ENCODE measurements at places on chromosomes 2 and 18.

DNA sequence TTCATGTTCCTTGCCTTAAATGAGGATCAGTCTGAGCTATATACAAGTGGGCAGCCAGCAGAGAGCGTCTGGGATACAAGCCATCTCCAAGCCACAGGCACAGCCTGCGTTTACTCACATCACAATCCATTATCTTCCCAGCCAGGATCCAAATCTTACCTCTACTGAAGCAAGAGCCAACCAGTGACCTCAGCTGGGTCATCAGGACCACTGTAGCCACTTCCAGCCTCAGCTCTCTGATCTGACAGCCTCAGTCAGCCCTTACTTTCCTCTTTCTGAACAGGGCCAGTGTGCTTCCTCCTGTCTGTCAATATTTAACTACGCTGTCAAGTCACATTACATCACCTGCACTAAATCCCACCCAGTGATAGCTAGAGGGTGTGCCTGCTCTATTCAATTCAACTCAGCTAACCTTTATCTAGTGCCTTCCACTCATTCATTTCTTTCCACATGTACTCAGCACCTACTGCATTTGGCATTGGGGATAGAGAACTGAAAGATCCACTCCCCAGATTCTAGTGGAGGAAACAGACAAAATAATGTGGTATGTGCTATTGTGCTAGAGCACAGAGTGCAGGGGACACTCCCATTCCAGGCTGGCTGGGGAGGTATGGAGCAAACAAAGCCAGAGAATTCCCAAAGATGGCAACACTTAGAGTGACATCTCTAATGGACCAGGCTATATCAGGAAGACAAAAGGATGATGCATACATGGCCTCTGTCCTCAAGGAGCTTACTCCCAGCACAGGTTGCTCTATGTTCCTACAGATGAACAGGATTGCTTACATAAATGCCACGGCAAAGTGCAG is 146.5 kb downstream of the NCKAP5 start:
- DNase-seq, result no peak

DNA sequence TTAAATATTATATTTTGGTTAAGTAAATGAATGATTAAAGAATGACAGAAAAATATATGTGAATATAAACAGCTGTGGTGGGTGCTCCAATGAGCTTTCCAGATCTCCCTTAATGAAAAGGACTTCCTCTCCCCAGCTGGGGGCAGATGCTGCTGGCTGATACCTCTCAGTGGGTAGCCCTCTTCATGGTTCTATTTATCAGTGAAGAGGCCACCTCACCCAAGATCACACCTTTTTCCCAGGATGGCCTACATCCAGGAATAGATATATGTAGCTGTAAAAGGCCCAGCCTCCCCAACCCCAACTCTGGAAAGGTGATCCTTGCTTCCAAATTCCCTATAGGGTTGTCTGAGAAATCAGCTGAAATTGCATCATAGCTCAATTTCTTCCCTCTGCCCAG is 135.2 kb upstream of the ACVR2A start:
- no peak for DNase-seq

GRCh38 chr18:51069885-51070284 is 39.9 kb downstream of the SMAD4 start:
- no peak for DNase-seq

- DNase-seq, result no peak
Observed at GRCh38 chr2:152054593-152054992, 44.3 kb downstream of the CACNB4 start.

DNA sequence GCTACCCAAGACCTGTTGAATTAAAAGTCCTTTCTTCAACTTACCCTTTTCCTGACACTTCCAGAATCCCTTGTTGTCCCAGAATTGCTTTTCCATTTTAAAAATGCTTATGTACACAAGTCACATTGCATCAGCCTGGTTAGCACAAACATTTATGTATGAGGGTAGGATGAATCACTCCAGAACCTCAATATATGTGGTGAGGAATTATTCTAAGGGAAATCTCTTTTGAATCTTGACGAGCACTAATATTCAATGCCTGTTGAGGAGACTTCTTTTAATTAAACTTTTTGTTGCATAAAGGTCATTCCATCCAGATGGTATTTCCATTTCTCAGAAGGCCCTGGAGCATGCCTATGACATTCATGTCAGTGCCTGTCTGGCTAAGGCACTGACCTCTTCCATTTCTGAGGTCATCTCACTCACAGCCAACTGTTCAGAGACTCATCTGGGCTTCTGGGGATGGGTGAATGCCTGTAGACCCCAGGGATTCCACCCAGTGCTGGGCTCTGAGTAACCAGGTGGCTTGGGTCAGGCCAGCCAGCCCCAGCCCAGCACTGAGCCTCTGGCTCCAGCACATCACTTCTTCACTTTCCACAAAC is 28.2 kb downstream of the ACMSD start:
- DNase-seq, result no peak

- no peak for DNase-seq
Observed at GRCh38 chr2:45344502-45344901, 266.6 kb downstream of the SRBD1 start.

DNA sequence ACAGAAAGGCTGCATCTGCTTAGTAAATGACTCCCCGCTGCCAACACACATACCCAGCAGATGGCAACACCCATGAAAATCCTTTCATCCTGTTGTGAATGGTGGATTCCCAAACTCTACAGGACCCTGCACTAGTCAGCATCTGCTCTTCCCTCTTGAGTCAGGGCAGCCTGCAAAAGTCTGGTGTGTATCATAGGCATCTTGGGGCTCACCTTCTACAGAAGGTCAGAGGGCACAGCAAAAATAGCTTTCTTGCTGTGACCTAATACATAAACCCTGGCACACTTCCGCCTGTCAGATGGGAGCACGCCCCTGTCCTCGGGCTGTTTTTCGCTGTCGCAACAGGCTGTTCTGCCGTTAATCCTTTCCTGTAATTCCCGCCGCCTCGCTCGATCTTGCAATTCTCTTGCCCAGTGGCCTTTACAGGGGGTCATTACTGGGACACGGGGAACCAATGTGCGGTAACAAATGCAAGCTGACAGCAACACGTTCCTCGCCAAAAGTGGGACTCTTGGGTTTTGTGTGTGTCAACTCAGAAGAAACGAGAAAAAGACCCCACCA is 19.9 kb upstream of the SCYGR1 start:
- DNase-seq, result no peak

DNA sequence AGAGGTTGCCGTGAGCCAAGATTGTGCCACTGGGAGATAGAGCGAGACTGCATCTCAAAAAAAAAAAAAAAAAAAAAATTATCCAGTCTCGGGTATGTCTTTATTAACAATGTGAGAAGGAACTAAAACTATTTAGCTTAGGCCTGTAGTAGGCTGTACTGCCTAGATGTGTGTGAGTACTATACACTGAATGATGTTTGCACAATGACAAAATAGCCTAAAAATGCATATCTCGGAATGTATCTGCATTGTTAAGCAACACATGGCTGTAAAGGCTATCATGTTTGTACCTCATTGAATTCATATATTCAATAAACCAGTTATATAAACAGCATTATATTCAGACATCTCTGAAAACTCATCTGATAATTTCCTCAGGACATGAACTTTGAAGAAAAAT is 191.2 kb upstream of the SESTD1 start:
- no peak for DNase-seq

DNA sequence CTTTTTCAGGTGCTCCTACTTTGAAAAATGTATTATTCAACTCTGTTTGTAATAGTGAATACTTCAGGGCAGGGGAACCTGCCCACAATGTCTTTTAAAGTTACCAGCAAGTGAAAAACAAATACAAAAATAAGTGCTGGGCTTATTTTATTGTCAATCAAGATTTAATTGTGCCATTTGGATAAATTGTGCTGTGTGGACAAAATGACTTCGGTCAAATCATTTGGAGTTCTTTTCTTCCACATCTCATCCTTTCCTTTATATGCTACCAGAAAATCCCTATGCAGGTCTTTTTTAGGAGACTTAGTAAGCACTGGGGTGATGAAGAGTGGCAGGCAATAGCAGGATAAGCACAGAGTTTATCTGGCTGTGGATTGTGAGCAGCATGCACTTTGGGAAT is 63.9 kb downstream of the NYAP2 start:
- DNase-seq, result no peak

DNA sequence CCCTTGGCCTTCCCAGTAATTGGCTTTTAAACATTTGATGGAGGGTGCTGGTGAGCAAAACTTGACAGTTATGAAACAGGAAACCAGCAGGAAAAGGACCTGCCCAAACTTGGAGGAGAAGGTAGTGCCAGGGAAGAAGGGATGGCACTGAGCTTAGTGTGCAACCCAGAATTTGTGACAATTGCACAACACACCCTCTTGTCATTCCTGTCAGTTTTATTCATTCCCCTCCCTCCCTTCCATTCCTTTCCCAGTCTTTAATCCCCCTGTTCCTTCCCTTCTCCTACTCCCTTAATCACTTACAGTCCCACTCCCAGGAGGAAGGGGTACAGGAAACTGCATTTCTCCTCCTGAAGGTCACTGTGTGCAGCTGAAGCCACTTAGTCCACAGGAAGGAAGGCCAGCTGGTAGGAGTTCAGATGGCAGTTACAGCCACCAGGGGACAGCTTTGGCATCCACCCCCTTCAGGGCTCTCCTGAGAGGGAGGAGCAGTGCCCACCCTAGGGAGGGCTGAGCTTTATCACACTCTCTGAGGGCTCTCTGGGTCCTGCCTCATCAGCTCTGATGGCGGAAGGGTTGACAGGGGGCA is 24.0 kb upstream of the SIGLEC15 start:
- no peak for DNase-seq

DNA sequence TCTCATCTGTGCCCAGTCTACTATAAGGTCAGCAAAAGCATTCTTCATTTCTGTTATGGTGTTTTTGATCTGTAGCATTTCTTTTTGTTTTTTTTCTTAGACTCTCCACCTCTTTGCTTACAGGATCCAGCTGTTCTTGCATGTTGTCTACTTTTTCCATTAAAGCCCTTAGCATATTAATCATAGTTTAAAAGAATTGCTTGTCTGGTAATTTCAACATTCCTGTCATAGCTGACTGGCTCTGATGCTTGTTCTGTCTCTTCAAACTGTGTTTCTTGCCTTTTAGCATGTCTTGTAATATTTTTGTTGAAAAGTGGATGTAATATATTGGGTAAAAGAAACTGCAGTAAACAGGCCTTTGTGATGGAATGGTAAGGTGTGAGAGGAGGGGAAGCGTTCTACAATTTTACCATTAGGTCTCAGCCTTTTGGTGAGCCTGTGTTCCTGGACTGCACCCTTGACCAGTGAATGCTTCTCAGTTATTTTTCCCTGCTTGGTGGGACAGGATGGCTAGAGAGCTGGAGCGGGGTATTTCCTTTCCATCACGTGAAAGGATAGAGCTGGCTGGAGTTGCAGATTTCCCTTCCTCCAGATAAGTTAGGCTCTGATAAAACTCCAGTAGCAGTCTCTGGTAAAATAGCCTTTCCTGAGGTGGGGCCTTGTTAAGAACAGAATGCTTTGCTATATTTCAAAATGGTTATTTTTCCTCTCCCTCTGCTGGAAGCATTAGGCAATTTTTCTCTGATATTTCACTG is 65.4 kb downstream of the PLA2R1 start:
- DNase-seq, result no peak

DNA sequence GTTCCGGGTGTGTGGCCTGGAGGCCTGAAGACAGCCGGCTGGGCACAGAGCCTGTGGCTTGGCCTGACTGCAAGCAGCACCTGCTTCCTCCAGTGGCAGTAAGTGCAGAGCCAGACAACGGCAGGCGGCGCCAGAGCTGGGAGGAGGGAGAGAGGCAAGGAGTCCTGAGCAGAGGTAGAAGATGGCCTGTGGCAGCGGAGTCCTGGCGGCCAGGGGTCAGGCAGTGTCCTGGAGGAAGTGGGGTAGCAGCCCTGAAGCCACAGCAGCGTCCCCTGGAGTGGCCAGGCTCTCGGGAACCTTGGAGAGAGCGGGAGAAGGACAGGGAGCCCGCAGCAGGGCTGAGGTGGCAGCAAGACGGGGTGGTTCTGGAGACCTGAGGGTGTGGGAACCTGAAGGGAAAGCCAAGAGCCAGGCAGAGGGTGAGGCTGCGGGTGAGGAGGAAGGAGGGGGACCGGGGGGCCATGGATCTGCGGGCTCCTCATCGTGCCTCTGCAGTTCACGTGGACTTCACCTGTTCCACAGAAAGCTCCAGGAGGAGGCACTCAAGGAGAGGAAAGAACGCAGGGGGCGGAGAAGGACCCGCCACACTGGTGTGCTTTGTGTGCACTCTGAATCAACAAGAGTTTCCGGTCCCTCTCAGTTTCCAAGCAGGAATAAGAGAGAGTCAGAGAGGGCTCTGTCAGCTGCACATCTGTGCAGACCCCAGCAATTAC is 85.9 kb downstream of the USP40 start:
- peak; percentile 20 for DNase-seq

DNA sequence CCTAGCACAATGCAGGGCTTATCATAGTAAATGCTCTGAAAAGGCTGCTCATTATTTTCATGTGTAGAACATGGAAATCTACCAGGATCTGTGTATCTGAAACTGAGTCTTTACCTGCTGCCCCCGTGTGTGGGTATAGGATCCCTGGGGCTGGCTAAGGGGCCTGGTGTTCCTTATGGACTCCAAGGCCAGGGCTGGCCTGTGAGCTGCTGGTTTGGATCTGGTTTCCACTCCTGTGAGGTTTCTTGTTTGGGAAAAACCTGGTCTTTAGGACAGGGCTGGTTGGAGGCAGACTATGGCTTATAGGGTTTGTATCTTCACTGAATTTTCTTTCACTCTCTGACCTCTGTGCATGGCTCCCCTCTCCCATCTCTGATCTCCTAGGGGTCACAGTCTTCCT is 80.8 kb downstream of the DYSF start:
- DNase-seq, result no peak
